Mucosa of descending colon (tissue), 3 donors: ENCODE measurements at places on chromosomes 5 and 9.

DNA sequence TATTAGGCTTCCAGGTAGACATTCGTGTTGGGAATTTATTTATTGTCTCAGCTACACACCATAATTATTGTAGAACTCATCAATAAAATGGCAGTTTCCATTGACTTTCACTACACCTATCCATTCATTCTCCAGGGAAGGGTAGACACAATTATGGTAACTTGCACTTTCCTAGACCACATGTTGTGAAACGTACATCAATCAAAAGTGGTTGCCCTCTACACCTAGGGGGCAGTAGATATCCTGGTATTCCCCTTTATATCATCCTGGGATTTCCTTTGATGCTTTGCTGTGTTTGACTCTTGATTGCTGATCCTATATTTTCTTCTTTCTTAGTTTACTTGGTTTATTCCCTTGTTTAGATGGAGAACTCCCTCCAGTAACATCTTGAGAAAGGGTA is 47.9 kb downstream of the ADGRV1 start:
- DNase-seq, result no peak

DNA sequence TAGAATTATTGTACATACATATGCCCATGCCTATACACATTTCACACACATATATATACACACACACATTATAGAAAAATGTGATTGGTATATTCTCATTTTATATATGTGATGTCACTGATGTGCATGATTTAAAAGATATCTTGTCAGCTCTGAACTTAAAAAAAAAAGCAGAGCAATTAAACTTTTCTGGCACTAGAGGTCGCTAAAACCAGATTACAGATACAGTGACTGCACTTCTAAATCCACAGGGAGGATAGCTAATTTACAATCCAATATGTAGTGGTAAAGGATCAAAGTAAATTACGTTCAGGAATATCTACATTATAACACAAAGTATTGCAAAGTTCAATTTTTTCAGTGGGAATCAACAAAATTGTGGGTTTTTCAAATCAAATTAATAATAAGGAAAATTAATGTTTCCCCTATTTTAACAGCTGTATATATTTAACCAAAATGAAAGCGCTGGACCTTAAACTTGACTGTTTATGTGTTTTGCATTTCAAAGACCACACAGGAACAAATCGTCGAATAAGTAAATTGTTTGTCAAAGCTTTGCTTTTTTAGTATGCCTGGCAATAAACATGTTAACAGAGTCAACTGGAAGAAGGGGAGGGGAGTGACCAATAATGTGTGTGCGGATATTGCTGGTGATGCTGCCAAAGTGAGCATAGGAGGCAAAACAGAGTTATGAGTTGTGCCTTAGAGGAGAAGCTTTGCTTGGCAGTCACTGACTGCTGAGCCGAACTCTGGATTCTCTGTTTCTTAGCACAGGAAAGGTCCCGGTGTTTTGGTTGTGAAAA is 1201.4 kb upstream of the C9orf72 start:
- no peak for DNase-seq

GRCh38 chr5:177531209-177531940 is 14.6 kb upstream of the DDX41 start:
- no peak for DNase-seq

DNA sequence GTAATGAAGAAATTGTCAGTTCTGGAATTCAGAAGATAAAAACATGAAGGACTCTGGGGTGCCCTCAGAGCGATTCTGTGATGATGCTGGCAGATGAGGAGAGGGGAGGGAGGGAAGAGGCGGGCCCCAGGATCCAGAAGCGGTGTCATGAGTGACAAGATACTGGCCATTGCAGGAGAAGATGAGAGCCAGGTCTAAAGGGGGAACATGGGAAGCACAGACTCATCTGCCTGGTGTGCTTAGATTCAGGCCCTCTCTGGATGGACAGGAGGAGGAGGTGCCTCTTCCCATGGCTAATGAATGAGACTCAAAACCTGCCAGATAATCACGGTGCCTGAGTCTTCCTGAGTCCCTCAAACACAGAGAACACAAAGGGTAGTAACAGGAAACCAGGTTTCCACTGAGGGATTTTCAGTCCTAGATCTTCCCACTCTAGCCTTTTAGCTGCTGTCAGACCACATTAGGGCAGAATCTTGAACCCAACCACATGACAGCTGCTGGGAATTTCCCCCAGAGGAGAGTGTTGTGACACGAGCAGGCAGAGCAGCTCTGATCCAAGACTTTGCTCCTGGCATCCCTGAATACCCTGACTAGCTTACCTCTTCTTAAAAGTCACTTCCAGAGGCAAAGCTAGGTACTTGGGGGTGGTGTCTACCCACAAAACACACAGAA is 28.2 kb upstream of the HSPA9 start:
- no peak for DNase-seq

GRCh38 chr9:94005272-94005901 is 50.2 kb upstream of the BARX1 start:
- DNase-seq, result no peak

DNA sequence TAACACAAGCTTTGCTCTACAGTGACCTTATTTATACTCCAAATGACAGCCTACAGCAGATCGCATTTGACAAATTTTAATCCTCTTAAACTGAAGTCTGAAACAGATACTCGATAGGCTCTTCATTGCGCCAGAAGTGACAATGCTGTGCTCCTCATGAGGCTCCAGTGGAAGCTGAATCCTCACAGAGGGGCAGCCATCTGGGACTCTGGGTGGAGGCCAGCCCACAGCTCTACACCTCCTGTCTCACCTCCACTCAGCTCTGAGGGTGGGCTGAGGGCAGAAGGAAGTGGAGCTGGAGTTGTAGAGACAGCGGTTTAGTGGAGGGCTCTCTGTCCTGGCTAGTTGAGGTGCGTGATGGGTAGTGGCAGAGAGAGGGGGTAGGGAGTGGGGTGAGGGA is 283.3 kb upstream of the ANKRD55 start:
- DNase-seq, result no peak

- peak; percentile 90 for DNase-seq
Measured at GRCh38 chr5:141664733-141665461, 13.7 kb upstream of the FCHSD1 start.

DNA sequence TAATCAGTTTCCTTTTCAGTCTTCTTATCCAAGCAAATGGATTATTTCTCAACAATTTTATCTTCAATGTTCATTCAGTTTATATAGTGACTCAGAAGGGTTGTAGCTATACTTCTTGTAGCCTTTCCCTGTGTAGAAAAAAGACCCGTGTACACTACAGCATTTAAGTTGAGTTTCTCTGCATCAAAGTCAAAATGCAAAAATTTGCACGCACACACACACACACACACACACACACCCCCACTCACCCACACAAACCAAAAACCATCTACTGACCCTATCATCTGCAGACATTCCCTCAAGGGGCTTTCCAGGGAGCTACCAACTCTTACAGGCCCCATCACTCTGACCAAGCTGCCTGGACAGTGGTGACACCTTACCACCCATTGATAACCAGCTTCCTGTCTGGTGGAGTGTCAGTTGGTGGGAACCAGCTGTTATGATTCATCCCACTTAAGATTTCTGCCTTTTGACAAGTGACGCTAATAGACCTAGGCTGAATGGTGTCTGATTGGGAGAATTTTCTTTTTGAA is 12.2 kb upstream of the ELL2 start:
- DNase-seq, result no peak

DNA sequence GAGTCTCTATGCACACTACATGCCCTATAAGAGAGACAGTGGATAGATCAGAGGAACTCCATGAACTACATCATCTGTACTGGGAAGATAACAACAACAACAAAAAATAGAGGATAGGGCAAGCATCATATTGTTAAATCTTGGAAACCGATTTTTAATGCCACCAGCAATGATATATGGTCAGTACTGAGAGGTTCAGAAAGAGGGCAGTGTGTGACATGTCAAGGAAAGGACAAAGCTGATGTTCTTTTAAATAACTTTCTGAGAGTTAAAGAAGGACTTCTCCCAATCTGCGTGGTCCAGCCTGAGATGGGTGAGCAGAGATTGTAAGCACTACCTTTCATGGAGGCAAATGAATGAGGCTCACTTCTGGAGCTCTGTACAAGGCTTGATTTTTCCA is 62.0 kb upstream of the PHF24 start:
- DNase-seq, result no peak

GRCh38 chr9:71758277-71758676 is 10.0 kb downstream of the CEMIP2 start:
- no peak for DNase-seq

DNA sequence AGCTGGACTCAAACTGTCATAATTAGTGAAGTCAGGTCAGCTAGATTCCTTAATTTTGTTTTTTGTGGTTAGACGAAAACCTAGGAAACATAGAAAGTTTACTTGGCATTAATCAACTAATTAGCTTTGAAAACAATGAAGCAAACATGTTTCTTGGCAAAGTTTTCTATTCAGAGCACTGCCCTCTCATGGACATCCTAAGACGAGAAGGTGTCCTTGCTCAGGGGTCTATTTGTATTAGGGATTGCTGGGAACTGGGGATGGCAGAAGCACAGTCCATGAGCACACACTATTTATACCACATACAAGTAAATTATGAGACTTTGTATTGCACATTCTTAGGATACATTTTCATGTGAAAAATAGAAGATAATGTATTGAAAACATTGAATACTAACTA is 49.7 kb downstream of the POC5 start:
- DNase-seq, result no peak

GRCh38 chr5:6611334-6612256 is 21.2 kb downstream of the NSUN2 start:
- DNase-seq, result no peak

DNA sequence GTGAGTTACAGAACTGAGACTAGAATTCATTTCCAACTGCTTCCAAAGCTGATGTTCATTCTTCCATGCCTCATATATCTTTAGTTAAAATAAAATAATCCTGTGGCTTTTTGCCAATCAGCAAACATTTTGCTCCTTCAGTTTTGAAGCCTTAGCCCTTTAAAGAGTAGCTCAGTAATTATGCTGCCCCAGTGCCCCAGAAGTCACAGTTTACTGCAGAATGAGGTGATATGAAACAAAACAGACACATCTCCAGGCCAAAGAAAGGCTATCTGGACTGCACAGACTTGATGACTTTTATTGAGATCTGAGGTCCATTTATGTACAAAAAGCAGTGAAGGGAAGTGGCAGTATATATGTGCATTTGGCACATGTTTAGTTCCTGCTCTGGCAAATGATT is 285.8 kb upstream of the ZNF462 start:
- no peak for DNase-seq
